T-helper 1 cell (primary cell): ENCODE measurements at places on chromosomes 1 and 21.

- no peak for DNase-seq
These were observed 57.8 kb upstream of the RAVER2 start for GRCh38 chr1:64686828-64687724.

DNA sequence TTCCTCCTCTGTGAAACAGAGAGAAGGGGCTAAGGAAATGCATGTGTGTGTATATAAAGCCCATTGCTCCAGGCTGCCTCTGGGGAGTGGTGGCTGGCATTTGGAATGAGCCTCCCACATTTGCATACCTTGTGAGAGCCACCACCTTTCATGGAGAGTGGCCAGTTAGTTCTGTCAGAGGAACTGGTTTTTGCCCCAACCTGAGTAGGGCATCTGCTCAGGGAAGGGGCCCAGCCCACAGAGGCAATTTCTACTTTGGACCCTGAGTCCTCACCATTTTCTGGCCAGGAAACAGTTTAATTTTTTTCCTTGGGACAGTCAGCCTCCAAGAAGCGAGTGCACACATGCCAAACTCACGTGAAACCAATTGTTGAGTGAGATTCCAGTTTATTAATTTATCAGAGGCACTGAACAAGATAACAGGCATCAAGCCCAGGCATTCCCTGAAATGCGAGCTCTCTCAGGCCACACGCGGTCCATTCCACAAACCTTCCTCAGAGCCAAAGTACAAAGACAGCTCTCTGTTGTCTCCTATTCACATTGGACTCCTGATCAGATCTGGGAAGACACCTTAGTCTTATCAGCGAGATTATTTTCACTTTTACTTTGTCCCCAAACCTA lies 1.0 kb upstream of the SLC6A9 start:
- DNase-seq = no peak

- DNase-seq = no peak
These were observed 3.2 kb downstream of the RAB3GAP2 start for GRCh38 chr1:220269036-220269435.

GRCh38 chr1:43352881-43353280 lies 5.9 kb upstream of the CDC20 start:
- DNase-seq = no peak

GRCh38 chr1:118100686-118101514 lies 84.1 kb downstream of the SPAG17 start:
- DNase-seq = no peak

- no peak for DNase-seq
These were observed 54.2 kb downstream of the SLC37A1 start for GRCh38 chr21:42567861-42568260.
